ENCODE measurements at places on chromosomes 13 and 19.
A peak's percentile ranks its signal among the peaks of the same experiment; 100 is the strongest.

DNA sequence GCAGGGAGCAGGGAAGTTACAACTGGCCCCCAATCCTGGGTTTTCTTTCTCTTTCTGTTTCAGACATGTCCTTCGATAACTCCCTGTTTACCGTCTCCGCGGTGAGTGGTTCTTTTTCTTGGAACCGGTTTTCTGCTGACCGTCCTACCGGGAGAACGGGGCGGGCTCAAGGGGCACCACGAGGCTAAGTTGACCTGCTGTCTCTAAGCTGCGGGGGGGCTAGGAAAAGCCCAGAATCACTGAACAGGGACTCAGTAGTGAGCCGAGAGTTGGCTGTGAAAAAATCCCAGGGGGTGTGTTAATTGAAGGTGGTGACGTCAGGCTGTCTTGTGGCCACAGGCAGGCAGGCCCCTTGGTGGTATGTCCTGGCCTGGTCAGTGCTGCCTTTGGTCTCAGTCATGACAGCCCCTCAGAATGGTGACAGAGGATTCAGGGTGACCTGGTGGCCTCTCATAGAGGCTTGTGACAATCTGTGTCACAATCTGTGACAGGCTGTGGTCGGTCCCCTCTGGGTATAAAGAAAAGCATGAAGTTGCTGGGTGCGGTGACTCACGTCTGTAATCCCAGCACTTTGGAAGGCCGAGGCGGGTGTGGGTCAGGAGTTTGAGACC, 8.1 kb upstream of the CARM1 start:
- no peak for DNase-seq

DNA sequence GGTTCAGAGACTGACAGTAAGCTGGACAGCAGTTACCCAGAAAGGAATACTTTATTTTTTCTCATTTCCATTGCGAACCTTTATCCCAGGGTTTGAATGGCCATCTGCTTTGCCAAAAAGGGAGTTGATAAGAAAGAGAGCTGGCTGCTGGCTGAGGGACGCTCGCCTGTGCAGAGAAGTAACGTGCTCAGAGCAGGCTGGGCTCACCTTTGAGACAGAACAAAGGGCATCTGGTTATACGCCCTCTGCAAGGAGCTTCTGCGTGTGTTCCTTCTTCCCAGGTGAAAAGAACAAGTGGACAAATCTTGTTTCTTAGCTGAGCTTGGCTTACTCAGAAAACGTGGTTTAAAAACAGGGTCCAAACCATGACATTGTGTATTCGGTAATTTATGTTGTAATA, 47.4 kb downstream of the EFNB2 start:
- no peak for DNase-seq

GRCh38 chr13:49443357-49443703, 534 bp downstream of the CAB39L start:
- peak; percentile 13 for DNase-seq

DNA sequence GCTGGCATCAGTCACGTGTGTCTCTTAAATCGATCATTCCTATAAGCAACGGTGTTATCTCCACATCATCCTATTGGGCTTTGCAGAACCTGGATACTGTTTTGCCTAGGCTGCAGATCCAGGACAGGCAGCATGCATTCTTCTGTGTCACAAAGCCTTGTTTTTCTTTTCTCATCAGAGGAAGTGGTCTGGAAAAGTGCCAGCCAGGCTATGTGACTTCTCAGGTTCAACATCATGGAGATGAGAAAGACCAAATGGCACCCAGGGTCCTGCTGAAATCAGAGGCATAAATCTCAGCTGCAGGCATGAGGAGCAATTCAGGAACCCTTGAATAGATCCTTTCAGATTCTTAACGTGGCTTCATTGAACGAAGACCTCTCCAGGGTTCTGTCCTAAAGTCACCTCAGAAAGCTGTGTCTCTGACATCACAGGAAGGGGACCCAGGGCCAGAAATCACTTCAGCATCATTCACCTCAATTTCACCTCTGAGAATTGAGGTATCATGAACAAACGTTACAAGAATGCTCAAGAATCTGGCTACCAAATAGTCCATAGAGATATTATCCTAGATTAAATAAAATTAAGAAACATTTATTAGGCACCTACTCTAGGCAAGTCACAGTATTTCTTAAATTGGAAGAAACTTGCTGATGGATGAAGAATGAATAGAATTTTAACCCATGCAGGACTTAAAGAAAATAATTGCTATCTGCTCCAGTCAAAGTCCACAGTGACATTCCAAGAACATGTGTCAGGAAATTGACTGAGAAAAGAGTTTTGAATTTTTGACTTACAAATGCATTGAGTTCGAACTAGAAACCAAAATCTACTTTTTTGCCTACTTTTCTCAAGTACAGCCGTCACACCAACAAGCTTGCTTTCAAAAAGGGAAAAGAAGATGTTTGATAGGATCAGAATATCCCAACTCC, 124.1 kb downstream of the COG6 start:
- DNase-seq = no peak

DNA sequence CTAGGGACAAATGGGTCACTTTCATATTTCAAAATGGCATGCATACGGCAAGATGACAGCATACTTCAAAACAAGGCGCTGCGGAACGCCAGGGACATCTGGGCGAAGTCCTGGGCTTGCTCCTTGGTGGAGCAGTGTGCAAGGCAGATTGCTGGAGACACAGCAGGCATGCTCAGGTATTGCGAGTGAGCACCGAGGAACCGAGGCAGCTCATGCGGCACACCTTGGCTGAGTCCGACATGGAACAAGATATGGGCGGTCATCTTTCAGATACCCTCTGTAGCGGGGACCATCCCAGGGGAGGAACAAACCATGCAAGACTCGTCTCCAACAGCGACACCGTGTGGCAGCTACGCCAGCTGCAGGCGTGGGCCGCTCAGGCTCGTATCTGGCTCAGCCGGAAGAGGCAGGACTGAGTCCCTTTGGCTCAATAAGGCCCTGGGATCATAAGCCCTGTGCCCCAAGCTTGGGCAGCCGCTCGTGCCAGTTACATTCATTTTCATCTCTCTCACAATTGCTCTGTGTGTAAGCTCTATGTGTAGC, 112.4 kb downstream of the NUFIP1 start:
- no peak for DNase-seq

- no peak for DNase-seq
Observed at GRCh38 chr13:114324334-114324733, 10.0 kb downstream of the CHAMP1 start.

- no peak for DNase-seq
Observed at GRCh38 chr13:101700598-101700997, 248.1 kb downstream of the ITGBL1 start.

DNA sequence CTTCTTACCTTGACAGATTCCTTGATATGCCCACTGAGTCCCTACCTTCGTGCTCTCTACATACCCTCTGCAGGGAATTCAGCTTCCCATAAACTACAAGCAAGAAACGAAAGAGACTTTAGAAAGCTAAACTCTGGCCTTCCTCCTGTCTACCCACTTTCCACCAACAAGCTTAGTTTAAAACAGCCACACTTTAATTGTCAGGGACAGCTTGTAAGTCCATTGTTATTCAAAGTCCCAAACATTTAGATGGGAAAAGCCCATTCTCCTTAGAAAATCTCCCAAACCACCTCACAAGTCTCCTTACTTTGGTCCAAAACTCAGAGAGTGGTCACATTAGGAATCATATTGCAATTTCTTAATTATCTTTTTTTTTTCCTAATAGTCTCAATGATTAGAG, 2695.8 kb downstream of the PCDH9 start:
- DNase-seq = no peak

DNA sequence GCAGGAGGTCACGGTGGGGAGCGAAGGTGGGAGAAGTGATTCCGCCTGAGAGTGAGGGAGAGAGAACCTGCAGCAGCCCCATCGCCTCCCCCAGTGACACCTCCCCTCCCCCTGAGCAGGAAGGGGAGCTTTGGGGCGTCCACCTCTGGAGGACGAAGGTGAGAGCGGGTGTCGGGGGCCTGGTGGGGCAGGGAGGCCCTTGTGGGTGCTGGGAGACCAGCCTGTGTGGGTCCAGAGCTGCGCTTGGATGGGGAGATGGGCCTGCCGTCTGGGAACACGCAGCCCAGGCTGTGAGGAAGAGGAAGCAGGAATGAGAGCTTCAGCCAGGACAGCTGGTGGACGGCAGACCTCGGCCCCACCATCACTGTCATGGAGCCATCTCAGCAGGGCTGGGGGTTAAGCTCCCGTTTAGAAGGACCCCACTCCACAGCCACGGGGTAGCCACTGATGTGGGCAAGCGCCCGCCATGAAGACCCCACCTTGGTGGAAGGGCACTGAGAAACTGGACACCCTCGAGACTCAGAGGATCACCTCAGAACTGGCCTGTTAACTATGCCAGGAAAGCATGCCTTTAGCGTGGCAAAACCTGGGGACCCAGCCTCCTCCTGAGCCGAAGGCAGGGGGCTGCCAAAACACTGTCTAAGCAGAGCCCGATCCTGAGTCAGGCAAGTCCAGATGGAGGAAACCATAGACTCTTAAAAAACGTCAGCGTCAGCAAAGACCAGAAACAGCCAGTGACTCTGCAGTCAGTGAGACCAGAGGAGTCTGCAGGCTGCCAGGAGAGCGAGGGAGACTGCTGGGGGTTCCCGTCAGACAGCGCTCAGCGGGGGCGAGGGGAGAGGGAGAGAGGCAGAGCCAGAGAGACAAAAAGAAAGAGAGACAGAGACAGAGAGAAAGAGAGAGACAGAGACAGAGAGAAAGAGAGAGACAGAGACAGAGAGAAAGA, 6.4 kb upstream of the PROZ start:
- DNase-seq = peak; percentile 45

DNA sequence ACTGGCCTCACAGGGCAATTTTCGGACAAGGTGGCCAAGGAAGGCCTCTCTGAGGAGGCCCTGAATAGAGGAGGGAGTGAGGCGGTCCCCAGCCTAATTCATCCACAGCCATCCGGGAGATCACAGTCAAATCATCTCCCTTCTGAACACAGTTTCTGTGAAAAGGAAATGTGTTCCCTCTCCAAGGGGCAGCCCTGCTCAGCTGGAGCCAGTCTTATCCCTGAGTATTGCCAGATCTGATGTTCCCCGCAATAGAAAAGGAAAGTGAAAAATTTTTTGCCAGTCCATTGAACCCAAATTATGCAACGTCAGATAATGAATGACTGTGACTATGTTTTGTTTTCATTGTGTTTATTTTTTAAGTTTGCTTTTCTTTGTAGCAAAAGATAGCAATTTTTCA, 125.9 kb downstream of the SIPA1L3 start:
- DNase-seq = no peak

GRCh38 chr13:109773276-109773675, 13.1 kb downstream of the IRS2 start:
- no peak for DNase-seq

DNA sequence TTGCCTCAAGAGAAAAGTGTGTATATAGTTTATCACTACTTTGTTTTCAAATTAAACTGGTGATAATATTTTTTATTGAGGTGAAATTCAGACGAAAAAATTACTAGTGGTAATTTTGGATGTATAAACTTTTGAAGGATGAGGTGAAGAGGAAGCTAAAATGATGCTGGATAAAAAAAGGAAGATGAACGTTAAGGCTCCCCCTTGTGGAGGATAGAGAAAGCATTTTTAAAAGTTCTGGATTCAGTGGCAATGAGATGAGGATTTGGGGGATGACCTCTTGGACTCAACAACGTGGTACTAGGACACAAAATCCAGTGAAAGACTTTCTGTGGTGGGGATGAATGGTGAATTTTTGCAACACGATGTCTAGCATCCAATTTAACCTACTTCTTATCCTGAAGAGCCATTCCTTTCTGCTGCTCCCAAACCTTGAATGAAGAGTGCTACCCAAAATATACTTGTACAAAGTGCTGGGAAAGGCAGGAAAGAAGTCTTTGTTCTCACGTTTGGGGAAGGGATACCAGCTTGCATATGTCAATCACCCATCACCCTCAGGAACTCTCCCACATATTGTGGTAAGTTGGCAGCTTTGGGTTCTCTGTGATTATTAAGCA, 7.3 kb upstream of the SIGLEC5 start:
- DNase-seq = no peak

- DNase-seq = no peak
Observed at GRCh38 chr13:113631341-113632095, 26.5 kb downstream of the ATP4B start.

- no peak for DNase-seq
Observed at GRCh38 chr13:73142071-73142470, 83.3 kb downstream of the KLF5 start.

DNA sequence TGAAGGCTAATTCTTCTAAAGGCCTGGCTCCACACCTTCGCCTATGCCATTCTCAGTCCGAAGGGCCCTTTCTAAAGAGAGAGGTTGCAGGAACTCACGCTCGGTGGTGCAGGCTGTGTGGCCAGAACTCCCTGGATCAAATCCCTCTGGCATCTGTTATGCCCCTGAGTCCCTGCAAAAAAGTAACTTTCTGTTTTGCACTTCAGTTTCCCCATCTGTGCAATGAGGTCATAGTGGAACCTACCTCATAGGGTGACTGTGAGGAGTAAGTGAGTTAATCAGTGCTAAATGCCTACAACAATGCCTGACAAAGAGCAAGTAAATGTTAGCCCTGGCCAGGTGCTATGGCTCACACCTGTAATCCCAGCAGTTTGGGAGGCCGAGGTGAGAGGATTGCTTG, 7.3 kb downstream of the IGSF23 start:
- no peak for DNase-seq

GRCh38 chr13:69866555-69866954, 241.1 kb upstream of the ATXN8OS start:
- DNase-seq = no peak

DNA sequence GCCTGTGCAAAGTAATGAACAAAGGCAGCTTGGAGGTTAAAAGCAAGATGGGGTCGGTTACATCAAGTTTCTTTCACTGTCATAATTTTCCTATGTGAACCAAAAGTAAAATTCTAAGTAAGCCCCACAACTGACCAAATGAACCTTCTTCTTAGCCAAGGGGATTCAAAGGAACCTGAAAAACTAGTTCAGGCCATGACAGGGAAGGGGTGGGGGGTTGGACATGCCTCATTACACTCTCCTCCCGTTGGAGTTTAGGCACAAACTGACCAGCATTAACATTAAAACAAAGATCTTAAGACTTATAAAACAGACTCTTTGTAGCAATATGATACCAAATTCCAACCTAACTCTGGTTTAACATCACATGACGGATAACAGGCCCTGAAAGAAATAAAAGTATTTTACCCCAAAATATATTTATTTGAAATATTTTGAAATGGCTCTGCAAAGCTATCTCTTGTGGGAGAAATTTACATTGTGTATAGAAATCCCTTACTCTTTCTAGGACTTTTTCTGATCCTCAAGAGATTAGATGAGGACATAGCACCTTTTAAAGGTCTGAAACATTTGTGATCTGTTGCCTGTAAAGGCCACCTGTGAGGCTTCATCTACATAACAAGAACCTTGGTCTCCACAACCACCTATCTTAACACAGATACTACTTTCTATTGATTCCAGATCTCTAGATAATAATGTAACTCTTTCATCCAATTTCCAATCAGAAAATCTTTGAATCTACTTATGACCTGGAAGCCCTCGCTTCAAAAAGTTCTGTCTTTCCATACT, 1829.0 kb upstream of the MIR17HG start:
- DNase-seq = no peak

DNA sequence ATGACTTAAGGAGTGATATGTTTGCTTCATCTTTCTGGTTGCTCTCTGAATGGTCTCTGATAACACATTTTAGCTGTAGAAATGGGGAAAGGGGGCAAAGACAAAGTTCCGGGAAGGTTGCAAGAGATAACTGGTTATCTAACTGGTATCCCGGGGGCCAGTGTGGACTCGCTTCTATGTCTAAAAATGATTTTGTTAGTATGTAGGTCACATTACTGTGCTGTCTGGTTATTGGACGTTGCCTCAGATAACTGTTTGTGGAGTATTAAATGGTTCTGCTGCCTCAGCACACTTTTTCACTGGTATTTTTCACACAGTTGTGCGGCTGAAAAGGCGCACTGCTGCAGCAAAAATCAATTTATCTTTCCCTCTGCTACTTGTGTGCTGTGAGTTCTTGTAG, 63.0 kb upstream of the ZNF536 start:
- no peak for DNase-seq

Measured in fibroblast of skin of left quadriceps (primary cell).